NCI-H226 (cell line): ENCODE measurements at places on chromosomes 6 and 20.

GRCh38 chr6:135939208-135939591 lies 87.7 kb downstream of the PDE7B start:
- DNase-seq: no peak

DNA sequence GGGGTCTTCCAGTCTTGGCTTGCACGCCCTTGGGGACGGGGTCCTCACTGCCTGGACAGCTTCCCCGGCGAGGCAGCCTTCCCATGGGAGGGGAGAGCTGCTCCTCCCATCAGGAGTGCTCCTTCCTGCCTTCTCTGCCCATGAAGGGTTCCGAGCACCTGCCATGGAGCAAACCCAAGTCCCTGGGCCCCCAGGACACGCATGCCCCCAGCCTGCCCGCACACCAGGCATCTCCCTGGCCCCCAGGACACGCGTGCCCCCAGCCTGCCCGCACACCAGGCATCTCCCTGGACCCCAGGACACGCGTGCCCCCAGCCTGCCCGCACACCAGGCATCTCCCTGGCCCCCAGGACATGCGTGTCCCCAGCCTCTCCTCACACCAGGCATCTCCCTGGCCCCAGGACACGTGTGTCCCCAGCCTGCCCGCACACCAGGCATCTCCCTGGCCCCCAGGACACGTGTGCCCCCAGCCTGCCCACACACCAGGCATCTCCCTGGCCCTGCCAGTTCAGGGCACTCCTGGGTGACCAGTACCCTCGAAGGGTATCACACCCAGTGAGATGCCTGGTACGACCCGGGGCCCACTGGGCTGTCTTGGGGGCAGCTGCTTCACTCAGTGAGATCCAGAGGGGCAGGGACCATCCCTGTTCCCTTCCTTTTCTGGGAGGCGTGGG lies 21.7 kb downstream of the COL20A1 start:
- no peak for DNase-seq

DNA sequence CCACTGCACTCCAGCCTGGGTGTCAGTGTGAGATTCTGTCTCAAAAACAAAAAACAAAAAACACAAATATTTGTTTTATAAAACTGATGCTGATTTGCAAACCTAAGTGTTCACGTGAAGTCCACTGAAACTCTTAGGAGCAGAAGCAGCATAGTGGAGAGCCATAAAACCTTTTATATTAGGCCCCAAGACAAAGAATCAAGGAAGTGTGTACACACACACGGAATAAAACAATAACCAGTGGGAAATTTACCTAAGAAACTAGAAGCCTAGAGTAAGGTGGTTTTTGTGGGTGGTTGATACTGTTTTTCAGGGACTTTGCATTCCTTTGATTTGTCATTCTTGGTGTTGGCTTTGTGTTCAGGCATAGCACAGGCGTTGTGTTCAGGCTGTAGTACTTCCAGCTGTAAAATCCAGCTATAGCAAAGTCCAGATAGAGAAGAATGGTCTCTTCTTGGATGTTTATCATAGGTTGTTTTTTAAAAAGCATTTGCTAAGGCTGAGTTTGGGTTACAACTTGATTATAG lies 61.3 kb downstream of the ATRN start:
- DNase-seq: no peak

DNA sequence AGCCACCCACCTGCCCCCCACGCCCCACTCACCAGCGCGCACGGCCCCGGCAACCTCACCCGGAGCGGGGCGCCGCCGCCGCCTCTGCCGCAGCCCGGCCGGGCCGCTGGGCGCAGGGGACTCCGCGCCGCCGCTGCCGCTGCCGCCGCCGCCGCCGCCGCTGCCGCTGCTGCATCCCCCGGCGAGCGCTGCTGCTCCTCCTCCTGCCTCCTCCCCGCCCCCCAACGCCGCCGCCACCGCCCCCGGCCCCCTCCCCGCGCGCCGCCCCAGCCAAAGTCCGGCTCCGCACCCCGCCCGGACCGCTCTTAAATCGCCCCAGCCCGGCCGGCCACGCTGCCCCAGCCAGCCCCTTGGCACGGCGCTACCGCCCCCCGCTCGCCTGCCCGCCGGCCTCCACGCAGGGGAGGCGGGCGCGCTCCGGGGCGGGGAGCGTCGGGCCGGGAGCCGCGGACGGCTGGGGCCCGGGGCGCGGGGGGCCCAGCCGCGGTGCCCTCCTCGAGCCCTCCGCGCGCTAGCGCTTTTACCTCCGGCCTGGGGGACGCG lies at the start of gene SULF2:
TSS of gene SULF2 (minus strand) at position 171 of the 543 bp plus-strand sequence. CDS start 28,118 bp downstream, outside the sequence.
- no peak for DNase-seq

GRCh38 chr6:11780097-11780428 lies 1.5 kb upstream of the ADTRP start:
- no peak for DNase-seq

DNA sequence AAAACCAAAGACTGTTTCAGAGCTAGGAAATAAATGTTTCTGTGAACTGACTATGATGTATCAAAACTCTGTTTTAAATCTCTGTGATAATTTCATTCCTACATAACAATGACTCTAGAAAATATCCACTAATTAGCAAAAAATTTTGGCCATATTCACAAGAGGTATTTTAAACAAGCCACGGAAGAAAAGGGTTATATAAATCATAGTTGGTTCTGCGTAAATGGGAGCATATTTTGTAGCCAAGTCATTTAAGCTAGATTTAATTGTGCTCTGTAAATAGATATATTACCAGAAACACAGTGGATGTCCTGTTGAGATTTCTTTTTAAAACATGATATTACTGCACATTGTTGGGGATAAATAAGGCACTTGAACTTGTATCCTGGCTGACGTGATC lies 416.5 kb upstream of the PLCB4 start:
- DNase-seq: no peak
